ENCODE measurements at places on chromosomes 11 and 22.

GRCh38 chr22:19086896-19087295 lies 35.3 kb downstream of the DGCR2 start:
- DNase-seq = no peak

- no peak for DNase-seq
Observed at GRCh38 chr11:25163421-25163820, 666.6 kb downstream of the LUZP2 start.

- DNase-seq = no peak
Observed at GRCh38 chr11:119424775-119425174, 1.8 kb upstream of the THY1 start.

DNA sequence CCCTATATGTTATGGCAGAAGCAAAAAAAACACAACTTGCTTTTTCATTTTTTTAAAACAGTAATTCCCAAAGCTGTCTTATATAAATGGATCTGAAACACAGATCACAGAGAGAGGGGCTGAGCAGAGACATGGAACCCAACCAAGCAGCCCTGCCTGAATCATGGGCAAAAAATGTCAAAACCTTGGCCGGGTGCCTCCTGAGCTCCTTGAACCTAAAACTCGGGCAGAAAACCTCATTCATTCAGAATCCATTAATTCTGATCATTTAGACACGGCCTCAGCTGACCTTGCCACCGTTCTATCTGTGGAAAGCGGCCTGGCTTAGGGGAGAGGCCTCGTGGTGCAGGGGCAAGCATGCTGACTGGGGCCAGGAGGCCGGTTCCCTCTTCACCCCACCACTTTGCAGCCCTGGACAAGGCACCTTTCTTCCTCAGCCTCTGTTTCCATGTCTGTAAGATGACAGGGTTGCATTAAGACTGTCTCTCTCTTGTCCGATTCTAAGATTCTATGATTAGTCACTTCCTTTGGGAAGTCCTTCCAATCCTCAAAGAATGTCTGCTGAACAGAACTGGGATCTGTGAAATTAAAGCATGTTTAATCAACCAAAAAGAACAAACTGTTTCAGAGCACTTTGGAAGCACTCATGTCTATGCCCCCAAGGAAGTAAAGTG lies 26.0 kb downstream of the TENM4 start:
- DNase-seq = no peak

DNA sequence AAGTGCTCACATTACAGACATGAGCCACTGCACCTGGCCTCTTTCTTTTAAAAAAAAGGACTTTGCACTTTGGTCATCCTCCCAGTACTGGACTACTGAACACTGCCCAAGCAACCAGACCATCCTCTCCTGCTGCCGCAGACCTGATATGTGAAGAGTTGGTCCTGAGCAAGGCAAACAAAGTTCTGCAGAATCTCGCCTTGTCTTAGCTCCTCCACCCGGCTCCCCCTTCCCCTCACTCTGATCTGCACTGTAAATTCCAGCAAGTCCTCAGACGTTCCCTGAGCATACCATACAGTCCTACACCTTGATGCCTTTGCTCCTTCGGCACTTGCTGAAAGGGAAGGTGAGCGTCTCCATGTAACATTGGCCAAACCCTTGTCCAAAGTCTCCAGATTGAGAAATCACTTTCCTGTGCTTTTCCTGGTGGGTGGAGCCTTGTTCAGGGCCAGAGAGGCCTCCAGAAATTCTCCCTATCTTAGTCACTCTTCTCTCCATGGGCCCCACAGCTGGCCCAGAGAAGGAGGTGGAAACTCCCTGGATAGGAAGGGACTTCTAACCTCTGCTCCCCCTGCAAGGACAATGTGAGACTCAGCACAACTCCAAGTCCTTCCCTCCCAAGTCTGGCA lies 47.0 kb upstream of the TIMP3 start:
- DNase-seq = no peak

DNA sequence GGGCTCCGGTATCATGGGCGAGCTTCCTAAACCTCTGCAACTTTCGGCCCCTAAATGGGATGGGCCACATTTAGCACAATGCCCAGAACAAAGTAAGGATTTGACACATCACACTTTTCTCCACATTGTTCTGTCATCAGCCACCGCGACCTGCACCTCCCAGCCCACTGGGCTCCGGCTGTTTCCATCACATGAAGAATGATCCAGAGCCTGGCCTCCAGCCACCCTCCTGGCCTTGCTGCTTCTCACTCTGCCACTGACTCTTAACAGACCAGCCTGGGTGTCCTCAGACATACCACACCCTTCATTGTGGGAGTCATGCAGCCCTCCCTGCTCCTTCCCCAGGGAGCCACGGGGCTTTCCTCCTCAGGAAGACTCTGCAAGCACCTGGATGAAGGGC lies 113.7 kb downstream of the IGLL1 start:
- no peak for DNase-seq

DNA sequence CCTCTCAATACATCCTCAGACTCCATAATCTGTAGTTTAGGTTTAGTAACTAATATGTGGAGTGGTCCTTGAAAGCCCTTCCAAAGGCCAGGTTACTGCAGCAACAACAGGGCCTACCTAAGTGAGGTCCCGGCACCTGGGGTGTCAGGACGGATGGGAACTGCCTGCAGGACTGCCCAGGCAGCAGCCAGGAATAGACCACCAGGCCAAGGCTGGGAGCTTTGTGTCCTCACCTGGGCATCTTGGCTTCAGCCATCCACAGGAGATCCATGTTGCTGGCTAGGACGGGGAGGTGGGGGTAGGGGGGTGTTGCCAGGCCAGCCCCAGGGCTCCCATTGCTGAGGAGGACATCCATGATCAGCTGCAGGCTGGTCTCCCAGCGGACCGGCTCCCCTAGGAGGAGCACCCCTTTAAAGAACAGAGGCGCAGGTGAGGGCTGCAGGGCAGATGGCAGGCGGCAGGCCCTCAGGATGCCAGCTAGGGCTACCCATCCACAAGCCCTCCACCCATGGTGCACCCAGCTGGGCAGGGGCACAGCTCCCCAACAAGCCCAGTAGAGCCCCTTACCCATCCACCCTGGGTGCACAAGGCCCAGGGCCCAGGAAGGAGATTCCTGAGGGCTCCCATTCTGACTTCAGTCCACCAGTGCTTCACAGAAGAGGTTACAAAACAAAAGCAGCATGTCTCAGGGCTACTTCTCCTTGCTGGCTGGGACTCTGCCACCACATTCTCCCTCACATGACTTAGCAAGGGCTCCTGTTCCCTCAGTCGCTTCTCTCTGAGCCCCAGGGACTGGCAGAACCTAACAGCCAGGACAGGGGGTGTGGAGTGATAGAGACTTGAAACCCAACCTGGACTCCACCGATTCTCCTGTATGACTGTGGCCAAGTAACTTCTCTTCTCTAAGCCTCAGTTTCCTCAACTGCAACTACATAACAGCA lies 18.0 kb downstream of the HDHD5 start:
- no peak for DNase-seq

DNA sequence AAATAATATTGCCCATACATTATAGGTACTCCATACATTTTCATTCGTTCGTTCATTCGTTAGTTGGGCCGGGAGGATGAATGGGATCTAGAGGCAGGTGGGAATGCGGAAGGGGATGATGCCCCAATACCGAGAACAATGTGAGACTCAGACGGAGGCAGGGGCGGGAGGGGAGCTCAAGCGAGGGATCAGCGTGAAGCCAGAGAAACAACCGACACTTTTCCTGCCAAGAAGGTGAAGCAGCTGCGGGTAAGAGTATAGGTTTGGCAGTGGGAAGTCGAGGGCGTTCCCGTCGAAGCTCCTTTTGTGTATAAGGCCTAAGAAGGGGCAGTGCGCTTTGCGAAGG lies 1.1 kb upstream of the ARHGEF17 start:
- DNase-seq = no peak

GRCh38 chr11:94297985-94298576 lies 6.3 kb upstream of the IZUMO1R start:
- no peak for DNase-seq

- DNase-seq = no peak
Observed at GRCh38 chr22:46381142-46381541, 45.6 kb downstream of the TRMU start.

DNA sequence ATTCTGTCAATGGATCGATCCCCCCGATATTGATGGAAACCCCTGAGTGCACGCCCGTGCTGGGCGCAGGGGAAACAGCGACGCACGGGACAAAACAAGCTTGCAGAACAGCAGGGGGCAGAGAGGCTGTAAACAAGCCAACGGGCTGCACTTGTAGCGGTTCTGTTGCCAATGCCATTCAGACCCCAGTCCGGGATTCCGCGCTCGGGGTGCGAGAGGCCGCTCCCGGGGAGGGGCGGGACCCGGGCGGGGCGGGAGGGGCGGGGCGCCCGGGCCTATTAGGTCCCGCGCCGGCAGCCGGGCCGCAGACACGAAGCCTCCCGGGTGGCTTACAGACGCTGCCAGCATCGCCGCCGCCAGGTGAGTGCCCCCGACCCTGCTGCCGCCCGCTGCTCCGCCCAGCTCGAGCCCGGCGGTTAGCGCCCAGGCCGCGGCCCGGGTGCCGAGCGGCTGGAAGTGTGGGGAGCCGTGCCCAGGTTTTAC lies at the start of gene BIK:
BIK (plus strand) TSS at position 307 of the 483 bp plus-strand sequence. CDS start 13,273 bp downstream, outside the sequence.
- no peak for DNase-seq

GRCh38 chr22:17581056-17581455 lies 17.8 kb downstream of the SLC25A18 start:
- DNase-seq = no peak

DNA sequence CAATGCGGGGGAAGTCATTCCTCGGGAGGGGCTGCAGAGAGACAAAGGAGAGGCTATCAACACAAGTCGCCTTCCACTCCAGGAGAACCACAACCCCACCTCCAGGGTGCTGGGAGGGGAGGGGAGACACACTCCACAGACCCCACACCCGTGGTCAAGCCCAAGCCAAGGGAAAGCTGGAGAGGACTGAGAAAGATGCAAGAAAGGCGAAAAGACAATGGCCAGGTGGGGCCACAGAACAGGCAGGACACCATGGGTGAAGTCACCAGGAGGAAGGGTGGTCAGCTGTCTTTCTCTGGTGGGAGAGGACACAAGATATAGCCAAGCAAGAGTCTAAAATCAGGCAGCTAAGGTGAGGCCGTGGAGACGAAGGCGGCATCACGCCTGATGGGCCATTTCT lies 16.0 kb downstream of the HDHD5 start:
- no peak for DNase-seq

DNA sequence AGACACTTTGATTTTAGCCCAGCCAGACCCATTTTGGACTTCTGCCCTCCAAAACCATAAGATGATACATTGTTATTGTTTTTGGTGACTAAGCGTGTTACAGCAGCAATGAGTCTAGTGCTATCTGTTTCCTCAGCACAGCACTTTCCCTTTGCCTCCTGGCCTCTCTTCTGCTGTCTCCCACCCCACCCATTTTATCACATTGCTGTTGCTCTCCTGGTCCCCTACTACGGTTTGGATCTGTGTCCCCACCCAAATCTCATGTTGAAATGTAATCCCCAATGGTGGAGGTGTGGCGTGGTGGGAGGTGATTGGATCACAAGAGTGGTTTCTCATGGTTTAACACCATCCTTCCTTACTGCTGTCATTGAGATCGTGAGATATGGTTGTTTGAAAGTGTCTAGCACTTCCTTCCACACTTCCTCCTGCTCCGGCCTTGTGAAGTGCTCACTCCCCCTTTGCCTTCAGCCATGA lies 59.8 kb upstream of the CD82 start:
- DNase-seq = no peak

- DNase-seq = no peak
Observed at GRCh38 chr22:44181033-44181911, 547 bp downstream of the PARVG start.

DNA sequence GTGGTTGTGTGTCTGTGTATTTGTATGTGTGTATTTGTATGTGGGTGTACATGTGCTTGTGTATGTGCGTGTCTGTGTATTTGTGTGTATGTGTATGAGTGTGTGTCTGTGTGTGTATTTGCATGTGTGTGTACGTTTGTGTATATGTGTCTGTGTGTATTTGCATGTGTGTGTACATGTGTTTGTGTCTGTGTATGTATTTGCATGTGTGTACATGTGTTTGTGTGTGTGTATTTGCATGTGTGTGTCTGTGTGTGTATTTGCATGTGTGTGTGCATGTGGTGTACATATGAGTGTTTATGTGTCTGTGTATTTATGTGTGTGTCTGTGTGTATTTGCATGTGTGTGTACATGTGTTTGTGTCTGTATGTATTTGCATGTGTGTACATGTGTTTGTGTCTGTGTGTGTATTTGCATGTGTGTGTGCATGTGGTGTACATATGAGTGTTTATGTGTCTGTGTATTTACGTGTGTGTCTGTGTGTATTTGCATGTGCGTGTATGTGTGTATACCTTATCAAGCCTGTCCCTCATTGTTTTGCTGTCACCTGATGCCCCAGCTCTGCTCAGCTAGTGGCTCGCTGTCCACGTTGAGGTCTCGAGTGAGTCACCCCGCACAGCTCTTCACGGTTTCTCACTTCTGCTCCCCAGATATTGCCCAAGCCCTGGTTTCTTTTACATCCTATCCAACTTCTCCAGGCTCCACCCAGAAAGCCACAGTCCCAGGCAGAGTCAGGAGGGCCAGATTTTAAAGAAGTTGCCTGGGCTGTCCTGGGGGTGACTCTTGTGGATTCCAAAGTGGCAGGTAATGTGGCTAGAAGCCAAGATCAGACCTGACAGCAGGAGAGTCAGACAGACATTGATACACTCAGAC lies 15.2 kb downstream of the MB start:
- DNase-seq = no peak

GRCh38 chr11:69552951-69553350 lies 71.5 kb downstream of the LINC01488 start:
- no peak for DNase-seq

DNA sequence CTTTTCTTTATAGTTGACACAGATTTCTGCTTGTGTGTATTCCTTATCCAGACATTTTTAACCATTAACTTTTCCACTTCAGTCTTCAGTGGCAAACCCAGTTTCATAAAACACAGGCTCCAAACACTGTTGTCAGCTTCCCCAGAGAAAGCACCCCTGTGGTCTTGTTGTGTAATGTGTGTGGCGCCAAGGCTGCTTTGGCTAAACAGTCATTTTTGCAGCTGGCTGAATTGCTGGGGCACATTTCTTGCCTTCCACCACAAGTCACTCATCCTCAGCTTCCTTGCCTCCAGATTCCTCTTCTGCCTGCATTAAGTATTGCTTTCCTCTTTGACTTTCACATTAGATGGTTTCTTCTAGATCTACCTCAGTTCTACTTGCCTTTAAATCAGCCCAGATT lies 40.5 kb downstream of the ARHGAP1 start:
- no peak for DNase-seq

- no peak for DNase-seq
Observed at GRCh38 chr22:37126383-37126782, 16.9 kb upstream of the TMPRSS6 start.

GRCh38 chr11:120285256-120285655 lies 39.8 kb upstream of the TLCD5 start:
- DNase-seq = no peak

- DNase-seq = no peak
Observed at GRCh38 chr11:102971766-102972165, 16.2 kb upstream of the MMP13 start.

GRCh38 chr22:39627208-39627607 lies 56.7 kb downstream of the CACNA1I start:
- no peak for DNase-seq

DNA sequence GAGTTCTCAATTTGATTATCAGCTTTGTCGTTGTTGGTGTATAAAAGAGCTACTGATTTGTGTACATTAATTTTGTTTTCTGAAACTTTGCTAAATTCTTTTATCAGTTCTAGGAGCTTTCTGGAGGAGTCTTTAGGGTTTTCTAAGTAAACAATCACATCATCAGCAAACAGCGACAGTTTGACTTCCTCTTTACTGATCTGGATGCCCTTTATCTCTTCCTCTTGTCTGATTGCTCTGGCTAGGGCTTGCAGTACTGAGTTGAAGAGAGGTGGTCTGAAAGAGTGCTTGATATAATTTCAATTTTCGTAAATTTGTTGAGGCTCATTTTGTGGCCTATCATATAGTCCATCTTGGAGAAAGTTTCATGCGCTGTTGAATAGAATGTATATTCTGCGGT lies 213.0 kb downstream of the DLG2 start:
- DNase-seq = no peak
